Right ventricle myocardium inferior (tissue), 1 donor: ENCODE measurements at places on chromosomes 6 and 20. TPM values are rescaled to one million over a fixed set of nuclear protein-coding genes. Genes with fewer than 3 reads are reported as not detected.

Gene RIPOR2
- total RNA-seq, result 2.6 TPM

Gene OR12D1
- not detected for total RNA-seq

Gene GRM1
- 2.9 TPM for total RNA-seq

Gene CDH26
- total RNA-seq, result 2.3 TPM

Gene ANGPT4
- total RNA-seq, result 0.05 TPM

Gene TSBP1
- not detected for total RNA-seq

Gene LY6G6D
- total RNA-seq, result not detected

Gene CRISP3
- not detected for total RNA-seq

Gene SLPI
- 5.7 TPM for total RNA-seq

Gene BTN1A1
- total RNA-seq, result not detected

Gene PRICKLE4
- 3.3 TPM for total RNA-seq

Gene NOP56
- total RNA-seq, result 46.7 TPM

Gene SNAP91
- total RNA-seq, result 5.5 TPM

Gene FOXA2
- total RNA-seq, result not detected

Gene ZNF341
- total RNA-seq, result 1.8 TPM

Gene LIME1
- 1.6 TPM for total RNA-seq

Gene ARMH2
- total RNA-seq, result not detected

Gene BMP2
- total RNA-seq, result 2.3 TPM

Gene ERGIC3
- 94.8 TPM for total RNA-seq

Gene IRF4
- total RNA-seq, result 0.68 TPM

Gene DEFB112
- total RNA-seq, result not detected

Gene RSPO3
- total RNA-seq, result 0.92 TPM

Gene REM1
- 2.4 TPM for total RNA-seq

Gene GABRR1
- total RNA-seq, result not detected

Gene DEFB128
- total RNA-seq, result not detected

Gene HLA-DOB
- not detected for total RNA-seq

Gene CFAP206
- 0.11 TPM for total RNA-seq

Gene HLA-DRA
- 99.2 TPM for total RNA-seq

Gene OR2H1
- total RNA-seq, result not detected

Gene CCM2L
- 10.3 TPM for total RNA-seq

Gene TMEM217
- 0.30 TPM for total RNA-seq

Gene SRSF12
- 0.24 TPM for total RNA-seq

Gene FAM184A
- 2.4 TPM for total RNA-seq

Gene IL17A
- total RNA-seq, result not detected

Gene HSPA1L
- total RNA-seq, result 1.6 TPM

Gene ZNF343
- 5.8 TPM for total RNA-seq

Gene CCN2
- 12.5 TPM for total RNA-seq

Gene HLA-DQA1
- total RNA-seq, result 5.3 TPM

Gene UNC5CL
- total RNA-seq, result 0.60 TPM

Gene RNF39
- not detected for total RNA-seq

Gene MEP1A
- not detected for total RNA-seq

Gene TBXT
- total RNA-seq, result not detected

Gene FOXQ1
- total RNA-seq, result not detected

Gene C2
- 8.9 TPM for total RNA-seq

Gene BPI
- total RNA-seq, result not detected

Gene PKHD1
- not detected for total RNA-seq

Gene FHL5
- 6.8 TPM for total RNA-seq

Gene PAQR8
- 1.9 TPM for total RNA-seq

Gene SLC13A3
- 0.30 TPM for total RNA-seq

Gene PNPLA1
- total RNA-seq, result not detected
